A549 treated with RU486 at 1 μM for 4 hours (cell line): ENCODE measurements at places on chromosomes 3 and 15. TPM values are rescaled to one million over a fixed set of nuclear protein-coding genes. Genes with fewer than 3 reads are reported as not detected.

Gene ZNF619
- total RNA-seq: 1.2 to 2.5 TPM (median 2.0 TPM) in 5 replicates

Gene GANC
- 5.5 to 8.1 TPM (median 6.5 TPM) in 5 replicates for total RNA-seq

Gene ECT2
- total RNA-seq: 46.5 to 90.7 TPM (median 85.8 TPM) in 5 replicates

Gene GPR149
- not detected in 5 replicates for total RNA-seq

Gene UBA5
- 20.5 to 29.0 TPM (median 27.6 TPM) in 5 replicates for total RNA-seq

Gene AADACL2
- total RNA-seq: not detected in 5 replicates

Gene ALDH1A3
- 15.6 to 26.0 TPM (median 18.8 TPM) in 5 replicates for total RNA-seq

Gene MESP2
- total RNA-seq: 0.26 to 0.67 TPM (median 0.42 TPM) in 5 replicates

Gene ADIPOQ
- total RNA-seq: not detected in 5 replicates

Gene ISLR2
- total RNA-seq: 0.15 to 0.29 TPM (median 0.20 TPM) in 4 of 5 replicates, not detected in the other

Gene PYDC2
- not detected in 5 replicates for total RNA-seq

Gene FOXL2
- total RNA-seq: 3.0 to 5.7 TPM (median 5.2 TPM) in 5 replicates

Gene DPPA4
- total RNA-seq: not detected in 5 replicates

Gene PRR23E
- total RNA-seq: not detected in 5 replicates

Gene CASR
- not detected in 5 replicates for total RNA-seq

Gene SAXO2
- total RNA-seq: 1.9 to 3.4 TPM (median 2.6 TPM) in 5 replicates

Gene AP3B2
- total RNA-seq: 0.49 to 1.5 TPM (median 0.71 TPM) in 5 replicates

Gene SOX14
- total RNA-seq: not detected in 5 replicates

Gene ECE2
- total RNA-seq: not detected in 5 replicates

Gene IGSF10
- total RNA-seq: 0.49 to 0.82 TPM (median 0.55 TPM) in 5 replicates

Gene PRSS50
- total RNA-seq: not detected in 5 replicates

Gene VIPR1
- 0.48 to 0.90 TPM (median 0.68 TPM) in 5 replicates for total RNA-seq

Gene BFSP2
- not detected in 5 replicates for total RNA-seq

Gene INAFM2
- total RNA-seq: 5.5 to 6.8 TPM (median 6.7 TPM) in 5 replicates

Gene LDHAL6B
- total RNA-seq: not detected in 5 replicates

Gene MB21D2
- 3.0 to 5.7 TPM (median 5.2 TPM) in 5 replicates for total RNA-seq

Gene SPINT1
- total RNA-seq: 0.87 to 1.5 TPM (median 1.1 TPM) in 5 replicates

Gene SCN11A
- not detected in 5 replicates for total RNA-seq

Gene PLA2G4E
- total RNA-seq: not detected in 5 replicates

Gene TYRO3
- 12.6 to 16.0 TPM (median 12.7 TPM) in 5 replicates for total RNA-seq
